ENCODE measurements at places on chromosomes 5 and 9.

DNA sequence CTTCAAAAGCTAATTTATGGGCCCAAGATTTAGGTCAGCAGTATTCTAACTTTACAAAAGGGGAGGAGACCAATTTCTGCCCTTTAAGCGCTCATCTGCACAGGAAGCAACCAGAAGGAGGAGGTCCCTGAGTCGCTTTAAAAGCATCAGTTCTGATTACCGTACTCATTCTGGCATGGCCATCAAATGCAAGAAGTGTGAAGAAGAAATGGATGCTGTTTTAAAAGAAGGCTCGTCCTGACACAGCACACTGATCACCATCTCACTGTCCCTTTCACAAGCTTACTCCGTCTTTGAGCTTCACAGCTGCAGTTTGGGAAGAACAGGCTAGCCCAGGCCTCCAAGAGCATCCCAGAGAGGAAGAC, 17.5 kb downstream of the ZNF608 start:
- DNase-seq, result no peak

GRCh38 chr9:111482694-111483438, 1.3 kb downstream of the ECPAS start:
- peak; percentile 74 for DNase-seq

GRCh38 chr5:95347506-95348120, 43.6 kb upstream of the FAM81B start:
- no peak for DNase-seq

DNA sequence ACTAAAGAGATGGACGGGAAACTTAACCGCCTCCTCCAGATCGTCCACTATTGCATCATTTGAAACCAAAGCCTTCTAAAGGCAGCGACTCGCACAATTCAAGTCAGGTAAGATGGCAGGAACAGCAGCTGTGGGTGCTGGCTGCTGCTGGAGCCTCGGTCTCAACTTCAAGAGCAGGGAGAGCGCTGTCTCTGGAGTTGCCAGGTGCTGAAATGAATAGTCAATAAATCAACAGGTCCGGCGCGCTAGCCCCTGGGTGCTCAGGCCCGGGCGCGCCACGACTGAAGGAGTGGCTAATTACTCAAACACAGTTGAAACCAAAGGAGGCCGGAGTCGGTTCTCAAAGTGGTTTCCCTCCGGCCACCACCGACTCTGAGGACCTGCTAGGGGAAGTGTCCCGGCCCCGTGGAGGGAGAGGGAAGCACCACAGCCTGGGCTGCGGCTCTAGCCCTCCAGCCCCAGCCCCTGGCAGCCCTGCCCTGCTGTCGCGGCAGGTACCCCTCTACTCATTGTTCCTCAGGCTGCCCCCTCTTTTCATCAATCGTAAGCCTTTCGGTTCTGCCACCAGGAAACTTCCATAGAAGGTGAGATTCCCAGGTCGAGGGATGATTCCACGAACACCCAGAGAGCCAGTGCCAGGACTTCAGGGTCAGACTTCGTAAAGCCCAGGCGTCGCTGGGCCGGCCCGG, 804 bp downstream of the TTC39B start:
- peak; percentile 63 for DNase-seq

- no peak for DNase-seq
These were observed 44.2 kb upstream of the TLX3 start for GRCh38 chr5:171264843-171265242.

- no peak for DNase-seq
These were observed 764 bp upstream of the GRIN1 start for GRCh38 chr9:137138058-137138721.

DNA sequence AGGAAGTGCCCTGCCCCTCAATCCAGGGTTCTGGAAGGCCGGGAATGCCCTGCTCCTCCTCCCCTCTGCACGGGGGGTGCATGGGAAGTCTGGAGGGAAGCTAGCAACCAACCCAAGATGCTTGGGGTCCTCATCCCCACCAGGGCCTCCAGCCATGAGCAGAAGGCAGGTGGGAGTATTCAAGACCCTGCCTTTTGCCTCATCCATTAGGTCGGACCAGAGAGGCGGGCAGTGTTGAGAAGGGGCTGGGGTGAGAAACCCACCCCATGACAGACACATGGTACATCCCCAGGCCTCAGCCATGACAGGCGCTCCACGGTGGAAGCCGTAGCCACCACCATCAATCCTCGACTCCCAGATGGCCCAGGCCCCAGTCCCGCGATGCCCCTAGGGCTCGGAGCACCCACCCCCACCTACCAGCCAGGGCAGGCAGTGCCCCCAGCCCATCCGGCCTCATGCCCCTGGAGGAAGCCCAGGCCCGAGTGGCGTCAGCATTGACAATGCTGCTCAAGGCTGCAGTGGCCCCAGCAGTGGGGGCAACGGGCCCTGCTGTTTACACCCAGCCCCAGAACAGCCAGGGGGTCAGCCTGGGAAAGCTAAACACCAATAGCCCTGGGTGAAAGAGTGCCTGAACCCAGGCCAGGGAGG, 8.6 kb downstream of the NR5A1 start:
- no peak for DNase-seq

All from activated CD4-positive, alpha-beta memory T cell treated with anti-CD3 and anti-CD28 coated beads for 36 hours (primary cell).